ENCODE measurements at places on chromosomes 12 and 14.

- no peak for DNase-seq
These were observed 608.5 kb downstream of the TMEM121 start for GRCh38 chr14:106134886-106135285.

DNA sequence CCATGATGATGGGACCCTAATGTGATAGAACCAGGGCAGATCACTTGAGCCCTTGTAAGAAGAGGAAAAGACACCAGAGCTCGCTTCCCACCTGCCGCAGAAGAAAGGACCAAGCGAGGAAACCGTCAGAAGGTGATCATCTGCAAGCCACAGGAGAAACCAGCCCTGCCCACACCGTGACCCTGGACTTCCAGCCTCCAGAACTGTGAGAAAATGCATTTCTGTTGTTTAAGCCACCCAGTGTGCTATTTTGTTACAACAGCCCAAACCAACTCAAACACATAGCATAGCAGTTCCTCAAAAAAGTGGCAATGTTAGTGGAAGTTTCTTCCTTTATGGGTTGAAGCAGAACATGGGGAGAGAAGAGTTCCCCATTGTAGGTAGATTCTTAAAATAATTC lies 107.9 kb upstream of the BCL2L14 start:
- no peak for DNase-seq

GRCh38 chr14:100054316-100055075 lies 10.7 kb upstream of the EVL start:
- no peak for DNase-seq

DNA sequence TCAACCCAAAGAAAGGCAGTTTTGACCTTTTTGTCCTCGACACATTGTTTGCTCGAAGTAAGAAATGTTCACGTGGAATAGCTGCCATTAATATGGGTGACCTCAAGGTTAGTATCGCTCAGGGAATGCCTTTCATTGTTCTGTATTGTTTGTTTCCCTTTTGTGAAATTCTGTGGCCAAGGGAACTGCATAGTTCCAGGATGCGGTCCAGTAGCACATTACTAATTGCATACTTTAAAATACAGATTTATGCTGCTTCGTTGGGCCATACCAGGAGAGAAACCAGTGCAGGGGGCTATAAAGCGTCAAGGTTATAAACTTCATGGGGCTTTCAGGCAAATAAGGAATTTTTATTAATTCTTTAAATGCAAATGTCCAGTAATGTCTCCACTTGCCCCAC lies 73.3 kb upstream of the USP44 start:
- DNase-seq, result no peak

DNA sequence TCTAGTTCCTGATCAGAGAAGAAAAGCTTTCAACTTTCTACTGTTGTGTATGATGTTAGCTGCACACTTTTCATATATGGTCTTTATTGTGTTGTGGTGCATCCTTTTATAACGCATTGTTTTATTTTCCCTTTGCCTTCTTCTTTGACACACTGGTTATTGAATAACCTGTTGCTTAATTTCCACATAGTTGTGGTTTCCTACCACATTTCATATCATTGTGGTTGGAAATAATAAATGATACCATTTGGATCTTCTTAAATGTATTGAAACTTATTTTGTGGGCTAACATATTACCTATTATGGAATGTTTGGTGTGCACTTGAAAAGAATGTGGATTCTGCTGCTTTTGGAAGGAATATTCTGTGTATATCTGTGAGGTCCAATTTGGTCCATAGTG lies 64.9 kb downstream of the GPHN start:
- no peak for DNase-seq

DNA sequence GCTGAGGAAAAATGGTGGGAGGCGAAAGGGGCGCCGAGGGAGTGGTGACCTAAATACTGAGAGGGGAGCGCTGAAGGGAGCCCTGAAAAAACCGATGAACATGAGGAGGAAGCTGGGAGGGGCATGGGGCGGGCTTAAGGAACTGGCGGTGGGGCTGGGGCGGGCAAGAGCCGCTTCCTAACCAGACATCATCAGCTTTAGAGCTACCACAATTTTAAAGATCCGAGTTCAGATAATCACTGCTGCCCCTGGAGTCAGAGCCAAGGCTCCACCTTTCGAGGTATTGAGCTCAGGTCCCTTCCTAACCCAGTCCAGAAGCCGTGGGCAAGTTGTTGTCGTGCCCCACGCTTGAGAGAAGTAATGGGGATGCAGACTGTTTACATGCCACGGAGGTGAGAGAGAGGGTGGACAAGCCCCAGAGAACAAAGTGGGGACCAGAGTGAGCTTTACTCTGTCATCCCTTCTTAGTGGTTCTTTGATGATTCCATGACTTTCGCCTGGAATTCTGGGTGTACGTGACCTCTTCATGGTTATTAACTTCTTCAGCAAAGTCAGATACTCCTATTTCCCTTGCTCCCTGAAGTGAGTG lies 393 bp downstream of the ORMDL2 start:
- no peak for DNase-seq

DNA sequence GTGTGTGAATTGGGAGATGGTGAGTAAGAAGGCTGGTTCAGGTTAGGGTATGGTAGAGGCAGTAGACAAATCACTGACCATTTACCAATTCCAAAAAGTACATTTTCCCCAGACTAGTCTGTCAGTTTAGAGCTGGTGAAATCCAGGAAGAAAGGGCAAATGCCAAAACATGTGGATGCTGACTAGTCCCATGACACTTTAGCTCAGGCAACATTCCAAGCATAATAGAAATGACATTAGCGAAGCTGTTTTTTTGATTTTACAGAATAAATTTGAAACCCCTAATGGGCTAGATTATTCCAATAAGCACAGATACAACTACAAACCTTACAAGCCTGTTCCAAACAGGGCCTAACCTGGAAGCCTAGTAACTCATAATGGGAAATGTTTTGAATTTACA lies 884.2 kb downstream of the FLRT2 start:
- DNase-seq, result no peak

DNA sequence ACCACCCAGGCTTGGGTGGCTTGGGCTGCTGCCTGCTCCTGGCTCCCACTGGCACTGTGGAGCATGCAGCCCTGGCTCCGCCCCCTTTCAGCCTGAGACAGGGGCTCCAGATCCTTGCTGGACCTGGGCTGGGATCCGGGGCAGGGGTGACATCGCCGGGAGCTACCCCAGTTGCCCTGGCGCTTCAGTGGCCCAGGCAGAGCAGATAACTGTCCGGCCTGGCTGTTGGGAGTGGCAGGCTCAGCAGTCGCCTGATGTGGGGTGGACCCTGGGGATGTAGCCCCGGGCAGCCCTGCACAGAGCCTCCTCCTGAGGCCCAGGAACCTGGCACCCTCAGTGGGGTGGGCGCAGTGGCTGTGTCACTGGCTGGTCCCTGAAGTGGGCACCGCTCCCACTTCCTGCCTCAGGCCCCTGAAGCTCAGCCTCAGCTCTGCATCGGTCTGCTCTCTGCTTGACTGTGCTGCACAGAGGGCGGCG lies 57.9 kb downstream of the FUT8 start:
- DNase-seq, result peak; percentile 3

DNA sequence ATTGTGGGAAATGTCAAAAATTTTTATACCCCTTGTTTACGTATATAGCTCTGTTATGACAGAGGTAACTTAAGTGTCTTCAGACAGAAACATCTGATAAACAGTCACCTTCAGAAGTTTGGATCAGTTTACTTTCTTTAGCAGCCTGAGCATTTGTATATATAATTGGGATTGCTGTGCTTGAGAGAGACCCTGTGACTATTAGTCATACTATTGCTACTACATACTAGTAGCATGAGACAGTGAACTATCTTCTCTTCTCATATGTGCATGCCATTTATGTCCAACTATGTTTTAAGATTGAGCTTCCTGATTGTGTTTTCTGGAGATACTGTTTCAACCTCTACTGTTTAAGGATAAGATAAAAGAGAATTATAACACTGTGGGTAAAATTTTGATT lies 101.5 kb downstream of the PDE6H start:
- no peak for DNase-seq

DNA sequence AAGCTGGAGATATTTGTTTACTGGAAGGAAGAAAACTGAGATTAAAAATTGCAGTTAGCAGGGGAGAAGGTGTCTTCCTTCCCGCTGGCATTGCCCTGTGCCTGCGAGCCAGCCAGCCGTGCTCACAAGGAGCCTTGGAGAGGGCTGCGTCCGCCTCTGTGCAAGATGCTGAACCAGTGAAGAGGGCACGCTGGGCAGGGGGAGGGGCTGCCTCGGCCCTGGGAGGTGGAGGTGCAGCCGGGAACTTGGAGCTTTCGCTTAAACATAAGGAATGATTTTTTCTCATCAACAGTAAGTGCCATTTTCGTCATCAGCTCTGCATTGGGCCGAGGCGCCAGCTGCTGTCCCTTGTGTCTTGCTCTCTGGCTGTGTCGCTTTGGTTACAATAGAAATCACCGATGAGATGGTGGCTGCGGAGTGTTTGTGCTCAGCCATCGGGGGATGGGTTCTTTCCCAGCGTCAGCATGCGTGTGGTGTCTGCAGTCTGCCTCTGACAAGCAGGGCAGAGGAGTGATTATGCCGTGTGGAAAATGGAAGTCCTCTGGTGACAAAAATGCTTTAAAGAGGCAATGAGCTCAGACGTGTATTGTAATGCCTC lies 97.3 kb downstream of the ESR2 start:
- DNase-seq, result peak; percentile 86

- no peak for DNase-seq
These were observed 1.8 kb downstream of the KITLG start for GRCh38 chr12:88578276-88579160.

- DNase-seq, result no peak
These were observed 28.6 kb upstream of the KLRB1 start for GRCh38 chr12:9636150-9636850.

DNA sequence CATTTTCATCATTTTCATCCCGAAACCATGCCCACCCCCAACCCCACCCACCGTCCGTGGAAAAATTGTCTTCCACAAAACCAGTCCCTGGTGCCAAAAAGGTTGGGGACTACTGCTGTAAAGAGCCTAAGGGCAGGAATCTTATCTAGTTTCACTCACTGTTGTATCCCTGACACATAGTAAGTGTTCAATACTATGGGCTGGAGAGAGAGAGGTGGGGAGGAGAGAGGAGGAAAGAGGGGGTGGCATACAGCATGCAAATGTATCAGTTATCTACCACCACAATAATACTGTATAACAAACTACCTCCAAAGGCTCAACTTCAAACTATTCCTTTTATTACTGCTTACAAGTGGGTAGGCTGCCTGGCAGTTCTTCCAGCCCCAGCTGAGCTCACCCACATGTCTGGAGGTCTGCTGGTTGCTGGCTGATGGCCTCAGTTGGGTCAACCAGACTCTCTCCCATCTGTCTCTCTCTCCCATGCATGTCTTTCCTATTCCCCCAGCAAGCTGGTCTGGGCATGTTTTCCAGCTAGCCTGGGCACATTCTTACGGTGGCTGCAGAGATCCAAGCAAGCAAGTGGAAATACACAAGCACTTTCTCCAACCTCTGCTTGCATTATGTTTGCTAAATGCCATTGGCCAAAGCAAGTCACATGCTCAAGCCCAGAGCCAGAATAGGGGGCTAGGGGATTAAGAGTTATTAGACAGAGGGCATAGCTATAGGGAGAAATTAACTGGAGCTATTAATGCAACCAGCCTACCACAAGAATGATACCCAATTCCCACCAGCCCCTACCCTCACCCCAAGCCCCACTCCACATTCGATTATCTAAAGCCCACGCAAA lies 31.6 kb upstream of the FICD start:
- DNase-seq, result peak; percentile 21

GRCh38 chr14:59305231-59305630 lies 116.8 kb downstream of the DAAM1 start:
- no peak for DNase-seq

- peak; percentile 79 for DNase-seq
These were observed 8.3 kb downstream of the PROX2 start for GRCh38 chr14:74867673-74868072.

DNA sequence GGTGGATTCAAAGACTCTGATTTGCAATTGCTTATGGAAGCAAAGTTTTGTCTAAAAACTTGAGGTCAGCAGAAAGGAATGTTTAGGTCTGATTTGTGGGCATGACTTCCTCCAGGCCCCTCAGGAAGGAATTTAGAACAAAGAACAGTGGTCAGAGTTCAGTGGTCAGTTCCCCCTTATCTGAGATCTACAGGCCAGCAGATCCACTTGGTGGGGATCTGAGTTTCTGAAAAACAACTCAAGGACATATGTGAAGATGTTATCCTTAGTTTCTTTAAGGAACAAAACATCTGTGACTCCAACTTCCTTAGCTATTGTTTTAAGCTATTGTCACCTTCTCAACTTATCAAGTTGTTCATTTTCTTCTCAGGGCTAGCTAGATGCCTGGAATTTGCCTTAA lies 28.0 kb upstream of the NAA30 start:
- DNase-seq, result no peak

DNA sequence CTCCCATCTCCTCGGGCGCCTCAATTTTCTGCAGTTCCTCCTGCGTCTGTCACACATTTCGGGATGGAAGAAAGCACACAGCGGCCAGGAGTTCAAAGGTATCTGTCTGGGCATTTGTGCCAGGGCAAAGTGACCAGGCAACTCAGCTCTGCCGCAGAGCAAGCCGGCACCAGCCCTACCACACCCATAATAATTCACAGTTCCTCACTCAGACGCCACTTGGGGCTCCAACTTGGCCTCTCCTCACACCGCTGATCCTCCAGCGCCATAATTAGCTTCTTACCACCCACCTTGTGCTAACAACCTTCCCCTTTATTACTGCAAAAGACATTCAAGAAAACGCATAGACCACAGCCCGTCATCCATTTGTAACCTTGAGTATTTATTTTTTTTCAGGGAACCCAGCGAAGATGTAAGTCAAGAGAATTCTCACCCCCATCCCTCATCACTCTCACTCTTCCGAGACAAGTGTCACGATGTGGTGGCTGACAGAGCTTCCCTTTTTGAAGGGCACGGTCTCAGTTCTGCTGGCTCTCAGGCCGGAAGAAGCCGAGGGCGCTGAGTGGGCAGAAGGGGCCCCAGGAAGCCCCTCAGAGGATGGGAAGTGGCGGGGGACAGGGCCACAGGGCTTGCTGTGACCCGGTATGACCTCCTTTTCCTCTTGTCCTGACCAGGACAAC lies 25.2 kb upstream of the NCOR2 start:
- no peak for DNase-seq

DNA sequence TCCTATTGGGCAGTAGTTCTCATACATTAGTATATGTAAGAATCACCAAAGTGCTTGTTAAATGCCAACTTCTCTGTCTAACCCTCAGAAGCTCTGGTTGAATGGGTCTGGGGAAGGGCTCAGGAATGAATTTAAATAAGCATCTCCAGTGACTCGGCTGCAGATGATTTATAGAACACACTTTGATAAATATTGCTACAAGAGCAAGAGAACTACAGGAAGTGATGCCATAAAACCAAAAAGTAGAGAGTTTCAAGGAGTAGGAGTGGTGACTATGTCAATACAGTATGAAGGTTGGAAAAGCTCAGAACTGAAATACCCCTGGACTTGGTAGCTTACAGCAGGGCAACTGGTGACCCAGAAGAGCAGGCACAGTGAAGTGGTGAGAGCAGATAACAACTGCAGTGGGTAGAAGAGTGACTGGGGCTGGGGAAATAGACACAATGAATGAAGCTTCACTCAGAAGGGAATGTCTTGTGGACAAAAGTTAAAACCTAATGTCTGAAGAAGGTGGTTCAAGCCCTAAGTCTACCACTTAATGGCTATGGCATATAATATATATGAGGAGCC lies 8.0 kb upstream of the PLEKHA5 start:
- DNase-seq, result no peak

GRCh38 chr14:104871145-104871655 lies 6.1 kb downstream of the CEP170B start:
- DNase-seq, result no peak

Data from Ammon's horn (tissue), 1 donor.